ENCODE measurements at places on chromosomes 2 and 18. TPM values are rescaled to one million over a fixed set of nuclear protein-coding genes. Genes with fewer than 3 reads are reported as not detected.

The IGFBP2 gene
- polyA plus RNA-seq: not detected

The WBP1 gene
- 36.6 TPM for polyA plus RNA-seq

The OSBPL1A gene
- polyA plus RNA-seq: 5.8 TPM

The REEP1 gene
- not detected for polyA plus RNA-seq

The STPG4 gene
- not detected for polyA plus RNA-seq

The ANKRD62 gene
- not detected for polyA plus RNA-seq

The FRZB gene
- not detected for polyA plus RNA-seq

The POTEJ gene
- not detected for polyA plus RNA-seq

The SLC5A7 gene
- not detected for polyA plus RNA-seq

The PPP4R1 gene
- 10.2 TPM for polyA plus RNA-seq

The GCG gene
- not detected for polyA plus RNA-seq

The CKAP2L gene
- 1.5 TPM for polyA plus RNA-seq

The TUBA3D gene
- polyA plus RNA-seq: not detected

The ACSL3 gene
- polyA plus RNA-seq: 23.7 TPM

The SALL3 gene
- not detected for polyA plus RNA-seq

The TNFAIP6 gene
- polyA plus RNA-seq: not detected

The CFAP210 gene
- not detected for polyA plus RNA-seq

The THSD7B gene
- not detected for polyA plus RNA-seq

The LAMA3 gene
- not detected for polyA plus RNA-seq

The REG3A gene
- not detected for polyA plus RNA-seq

The IFT172 gene
- polyA plus RNA-seq: 1.1 TPM

The NT5C1B gene
- not detected for polyA plus RNA-seq

Measured in CD4-positive, CD25-positive, alpha-beta regulatory T cell (primary cell).